T-helper 9 cell (primary cell): ENCODE measurements at places on chromosomes 1 and 21.

- no peak for DNase-seq
Measured at GRCh38 chr1:158962983-158963382, 31.6 kb downstream of the PYHIN1 start.

DNA sequence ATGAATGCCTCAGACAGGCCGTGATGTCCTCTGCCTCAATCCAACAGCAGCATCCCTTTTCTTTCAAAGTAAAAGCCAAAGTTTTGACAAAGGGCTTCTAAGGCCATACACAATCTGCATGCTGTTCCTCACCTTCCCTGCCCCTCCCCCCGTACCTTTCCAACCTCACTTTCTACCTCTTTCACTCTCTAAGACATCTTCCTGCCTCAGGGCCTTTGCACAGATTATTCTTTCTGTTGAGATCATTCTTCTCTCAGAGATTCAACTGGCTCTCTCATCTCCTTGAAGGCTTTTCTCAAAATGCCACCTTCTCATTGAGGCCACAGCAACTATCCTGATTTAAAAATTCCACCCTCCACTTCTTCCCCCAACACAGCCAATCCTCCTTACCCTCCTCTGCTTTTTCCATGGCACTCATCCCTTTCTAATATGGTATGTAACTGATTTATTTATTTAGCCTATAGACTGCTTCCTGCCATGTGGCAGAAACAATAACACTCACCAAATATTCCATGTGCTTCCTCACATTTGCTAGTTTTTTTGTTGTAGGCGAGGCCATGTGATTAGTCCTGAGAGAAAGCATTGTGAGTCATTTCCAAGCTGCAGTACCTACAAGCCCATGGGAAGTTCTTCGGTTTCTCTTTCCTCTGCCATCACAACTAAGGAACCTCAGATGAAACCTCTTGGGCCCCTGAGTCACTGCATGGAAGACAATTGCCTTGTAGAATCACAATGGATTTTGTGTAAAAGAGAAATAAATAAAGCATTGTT is 58.7 kb upstream of the GADD45A start:
- DNase-seq, result no peak

- no peak for DNase-seq
Measured at GRCh38 chr1:36781098-36781497, 253.2 kb downstream of the GRIK3 start.

GRCh38 chr1:71921935-71922559 is 360.3 kb downstream of the NEGR1 start:
- DNase-seq, result no peak

DNA sequence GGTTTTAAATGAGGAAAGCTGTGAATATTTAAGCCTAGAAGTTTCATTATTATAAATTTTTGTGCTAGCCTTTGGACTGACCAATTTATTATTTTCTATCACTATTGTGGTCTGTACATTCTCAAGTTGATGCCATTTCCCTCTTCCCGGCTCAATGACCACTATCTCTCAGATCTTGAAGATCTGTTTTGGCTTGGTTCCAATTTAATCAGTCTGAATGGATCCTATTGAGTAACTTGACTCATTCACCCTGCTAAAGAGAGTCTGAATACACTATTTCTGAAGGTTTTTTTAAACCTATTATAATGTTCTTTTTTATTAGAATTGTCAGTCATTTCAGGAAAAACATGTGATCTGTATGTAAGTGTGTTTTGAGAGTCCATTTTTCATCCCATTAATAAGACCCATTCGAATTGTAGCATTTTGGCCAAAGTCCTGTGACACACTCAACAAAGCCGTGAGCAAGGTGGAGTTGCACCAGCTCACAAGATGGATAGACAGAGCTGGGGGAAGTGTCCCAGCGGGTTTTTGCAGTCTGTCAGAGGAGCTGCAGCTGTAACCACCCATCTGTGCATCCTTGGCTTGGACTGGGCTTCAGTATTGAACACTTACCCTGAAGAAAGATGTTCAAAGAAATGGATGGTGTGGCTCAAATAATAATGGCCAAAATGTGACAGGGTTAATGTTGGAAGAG is 145.6 kb downstream of the NFIA start:
- no peak for DNase-seq

DNA sequence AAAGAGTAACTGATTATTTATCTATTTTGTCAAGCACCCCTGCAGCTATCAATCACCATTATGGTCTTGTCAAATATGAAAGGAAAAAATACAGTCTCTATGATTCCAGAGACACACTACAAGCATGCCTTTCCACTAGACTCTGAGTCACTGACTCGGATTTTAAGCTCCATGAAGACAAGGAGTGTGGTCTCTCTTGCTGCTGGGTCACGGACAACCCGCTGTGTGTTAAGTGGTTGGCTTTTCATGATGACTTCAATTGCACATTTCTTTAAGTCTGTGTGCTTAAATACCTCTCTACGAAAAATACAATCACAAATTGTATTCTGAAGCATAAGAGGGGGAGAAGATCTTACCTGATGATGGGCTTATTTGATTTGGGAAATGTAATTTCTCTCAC is 14.0 kb upstream of the GNG4 start:
- no peak for DNase-seq

GRCh38 chr1:185704181-185704580 is 30.0 kb upstream of the HMCN1 start:
- no peak for DNase-seq

DNA sequence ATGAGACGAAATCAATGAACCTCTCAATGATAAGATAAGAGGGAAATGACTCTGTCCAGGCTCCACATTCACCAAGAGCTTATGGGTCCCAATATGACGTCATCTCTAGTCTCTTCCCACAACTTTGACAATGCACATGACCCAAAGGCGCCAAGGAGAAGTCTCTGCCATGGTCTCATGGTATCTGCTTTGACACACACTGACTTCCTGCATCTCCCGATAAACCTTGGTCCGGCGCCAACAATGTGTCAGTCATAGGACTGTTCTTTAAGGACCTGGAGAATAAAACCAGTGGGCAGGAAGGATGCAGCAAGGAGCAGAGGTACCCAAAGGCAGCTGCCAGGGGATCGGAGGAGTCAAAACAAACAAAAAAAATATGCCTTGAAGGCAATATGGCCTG is 46.9 kb upstream of the TMEM51 start:
- no peak for DNase-seq

DNA sequence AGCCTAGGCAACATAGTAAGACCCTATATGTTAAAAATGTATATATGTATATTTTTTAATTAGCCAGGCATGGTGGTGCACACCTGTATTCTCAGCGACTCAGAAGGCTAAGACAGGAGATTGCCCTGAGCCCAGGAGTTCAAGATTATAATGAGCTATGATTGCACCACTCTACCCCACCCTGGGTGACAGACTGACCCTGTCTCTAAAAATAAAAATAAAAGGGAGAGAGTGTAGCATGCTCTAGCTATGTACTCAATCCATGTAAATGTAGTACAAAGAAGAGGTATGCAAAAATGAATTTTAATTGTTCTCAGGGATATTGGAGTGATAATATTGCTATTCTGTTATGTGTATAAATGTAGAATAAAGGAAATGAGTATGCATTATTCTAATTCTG is 52.9 kb upstream of the DARS2 start:
- DNase-seq, result no peak

DNA sequence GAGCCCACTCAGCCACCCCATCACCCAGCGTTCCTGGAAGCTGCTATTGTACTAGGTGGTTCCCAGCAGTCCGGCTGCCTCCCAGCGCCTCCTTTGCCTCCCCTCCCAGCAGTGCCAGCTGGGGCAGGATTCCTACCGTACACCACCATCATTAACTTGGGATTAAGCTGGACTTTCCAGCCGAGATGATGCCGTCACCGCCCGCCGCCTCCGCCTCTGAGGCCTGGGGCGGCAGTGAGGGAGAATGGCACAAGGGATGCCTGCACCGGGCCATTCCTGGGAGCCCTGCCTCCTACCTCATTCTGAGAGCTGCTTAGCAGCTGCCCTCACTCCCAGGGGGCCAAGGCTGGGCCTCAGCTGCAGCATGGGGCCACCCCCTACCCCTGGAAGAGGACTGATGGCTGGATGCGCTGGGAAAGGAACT is 13.2 kb downstream of the CNTN2 start:
- no peak for DNase-seq

DNA sequence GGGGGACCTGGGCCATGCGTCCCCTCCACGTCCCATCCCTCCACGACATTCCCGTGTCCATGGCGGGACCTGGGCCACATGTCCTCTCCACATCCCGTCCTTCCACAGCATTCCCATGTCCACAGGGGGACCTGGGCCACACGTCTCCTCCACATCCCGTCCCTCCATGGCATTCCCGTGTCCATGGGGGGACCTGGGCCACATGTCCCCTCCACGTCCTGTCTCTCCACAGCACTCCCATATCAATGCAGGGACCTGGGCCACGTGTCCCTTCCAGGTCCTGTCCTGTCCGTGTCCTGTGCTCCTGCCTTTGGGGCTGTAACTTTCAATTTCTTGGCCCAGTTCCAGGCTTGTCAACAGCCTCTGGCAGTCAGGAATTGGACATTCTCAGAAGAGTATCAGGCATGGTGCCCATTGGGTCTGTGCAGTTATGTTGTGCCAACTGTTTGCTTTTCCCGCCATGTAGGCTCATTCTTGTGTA is 47.1 kb downstream of the WNT9A start:
- DNase-seq, result no peak

DNA sequence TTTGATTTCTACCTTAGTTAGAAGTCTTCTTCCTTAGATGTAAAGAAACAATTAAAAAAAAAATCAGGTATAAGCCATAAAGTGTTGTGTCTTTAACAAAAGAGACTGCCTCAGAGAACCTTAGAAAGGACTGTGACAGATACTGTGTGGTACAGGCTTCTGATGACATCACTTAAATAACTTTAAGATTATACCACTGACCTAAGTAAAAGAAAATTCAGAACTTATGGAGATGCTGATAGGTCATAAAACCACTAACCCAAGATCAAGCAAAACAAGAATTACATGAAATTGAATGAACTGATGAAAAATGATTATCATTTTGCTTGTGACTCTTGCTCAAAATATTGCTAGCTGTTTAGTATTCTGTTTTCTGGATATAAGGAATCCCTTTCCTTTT is 220.8 kb downstream of the NRIP1 start:
- DNase-seq, result no peak

GRCh38 chr1:201369209-201369608 is 8.3 kb downstream of the TNNT2 start:
- DNase-seq, result no peak

GRCh38 chr1:53057127-53057526 is 4.9 kb upstream of the PODN start:
- DNase-seq, result no peak

DNA sequence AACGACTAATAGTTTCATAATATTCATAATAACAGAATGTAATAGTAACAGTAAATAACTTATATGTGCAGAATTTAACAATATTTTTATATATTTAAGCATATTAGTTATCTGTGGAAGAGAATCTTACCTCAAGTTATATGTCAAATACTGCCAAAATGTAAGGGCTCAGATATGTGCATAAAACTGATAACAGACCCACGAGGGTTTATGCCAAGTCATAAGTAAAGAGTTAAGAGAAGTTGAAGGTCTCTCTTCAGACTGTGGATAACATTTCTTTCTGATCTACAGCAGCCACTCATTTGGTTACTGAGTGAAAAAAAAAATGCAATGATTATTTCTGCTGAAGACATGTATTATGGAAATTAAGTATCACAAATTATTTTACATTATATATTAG is 1167.8 kb upstream of the NCAM2 start:
- DNase-seq, result no peak

- DNase-seq, result no peak
Measured at GRCh38 chr21:15130751-15131150, 66.0 kb upstream of the NRIP1 start.

GRCh38 chr1:119372503-119373086 is 4.0 kb downstream of the HAO2 start:
- DNase-seq, result no peak

DNA sequence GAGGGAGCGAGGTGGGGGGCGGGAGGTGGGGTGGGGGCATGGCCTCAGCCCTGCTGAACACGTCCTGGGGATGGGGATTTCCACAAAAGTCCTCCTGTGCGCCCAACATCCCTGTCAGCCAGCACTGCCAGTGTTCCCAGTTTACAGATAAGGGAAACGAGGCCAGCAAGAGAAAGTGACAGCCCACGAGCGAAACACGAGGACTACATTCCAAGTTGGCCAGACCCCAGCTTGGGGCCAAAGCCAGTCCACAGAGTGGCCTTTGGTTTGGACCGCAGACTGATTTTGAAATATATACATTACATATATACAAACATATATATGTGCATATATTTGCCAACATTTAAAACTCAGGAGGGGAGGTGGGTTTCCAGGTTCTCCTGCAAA is 5.0 kb downstream of the FBXO2 start:
- no peak for DNase-seq

DNA sequence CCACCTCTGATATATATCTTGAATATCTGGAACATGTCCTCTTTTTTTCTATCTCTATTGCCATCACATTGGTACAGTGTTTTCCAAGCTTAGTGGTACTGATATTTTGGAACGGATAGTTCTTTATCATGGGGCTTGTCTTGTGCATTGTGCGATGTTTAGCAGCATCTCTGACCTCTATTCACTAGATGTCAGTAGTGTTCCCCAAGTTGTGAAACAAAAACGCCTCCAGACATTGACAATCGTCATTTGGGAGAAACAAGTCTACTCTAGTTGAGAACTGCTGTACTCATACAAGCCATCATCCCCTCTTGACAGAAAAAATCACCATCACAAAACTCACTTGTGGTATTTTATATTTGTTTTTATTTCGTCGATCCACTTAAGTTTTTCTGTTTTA is 79.7 kb upstream of the CHODL start:
- no peak for DNase-seq

GRCh38 chr1:33363470-33363861 is 42.6 kb upstream of the A3GALT2 start:
- no peak for DNase-seq

- no peak for DNase-seq
Measured at GRCh38 chr1:96362623-96363022, 359.0 kb upstream of the PTBP2 start.

- DNase-seq, result no peak
Measured at GRCh38 chr1:233463333-233463732, 135.8 kb downstream of the MAP3K21 start.

DNA sequence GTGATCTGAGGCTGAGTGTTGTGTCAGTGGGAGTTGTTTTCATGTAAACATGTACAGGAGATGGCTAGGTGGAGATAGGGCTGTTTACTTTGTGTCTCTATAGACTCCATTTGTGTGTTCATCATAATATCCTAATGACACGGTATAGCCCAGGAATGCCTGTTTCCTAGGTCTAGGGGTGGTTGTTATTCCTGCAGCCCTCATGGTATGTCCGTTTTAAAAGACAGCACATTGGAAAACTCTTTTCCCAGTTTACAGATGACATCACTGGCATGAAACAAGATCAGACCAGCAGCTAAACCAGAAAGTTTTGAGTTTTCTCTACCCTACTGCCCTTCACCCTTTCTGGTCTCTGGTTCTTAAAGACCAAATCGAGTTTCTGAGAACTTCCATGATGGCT is 227.3 kb upstream of the TMEM51 start:
- DNase-seq, result no peak

- DNase-seq, result no peak
Measured at GRCh38 chr1:226111883-226112261, 49.4 kb downstream of the H3-3A start.

DNA sequence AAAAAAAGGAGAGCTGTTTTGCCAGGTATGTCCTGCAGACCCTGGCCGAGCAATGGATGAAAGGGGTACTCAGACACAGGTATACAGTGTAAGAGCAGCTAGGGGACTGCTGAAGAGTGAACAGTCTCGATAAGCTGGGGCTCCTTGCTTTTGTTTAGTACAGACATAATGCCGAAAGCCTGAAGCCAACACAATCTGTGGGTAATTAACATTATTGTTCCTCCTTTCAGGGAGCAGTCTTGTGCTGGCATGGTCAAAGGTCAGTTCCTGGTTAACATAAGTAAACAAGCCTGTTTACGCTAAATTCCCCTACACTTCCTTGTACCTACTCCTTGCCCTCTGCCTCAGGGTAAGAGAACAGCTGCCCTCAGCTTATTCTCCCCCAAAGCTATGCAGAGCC is 272.3 kb upstream of the ST6GALNAC5 start:
- DNase-seq, result no peak
